ENCODE measurements at places on chromosomes 3 and 15.

DNA sequence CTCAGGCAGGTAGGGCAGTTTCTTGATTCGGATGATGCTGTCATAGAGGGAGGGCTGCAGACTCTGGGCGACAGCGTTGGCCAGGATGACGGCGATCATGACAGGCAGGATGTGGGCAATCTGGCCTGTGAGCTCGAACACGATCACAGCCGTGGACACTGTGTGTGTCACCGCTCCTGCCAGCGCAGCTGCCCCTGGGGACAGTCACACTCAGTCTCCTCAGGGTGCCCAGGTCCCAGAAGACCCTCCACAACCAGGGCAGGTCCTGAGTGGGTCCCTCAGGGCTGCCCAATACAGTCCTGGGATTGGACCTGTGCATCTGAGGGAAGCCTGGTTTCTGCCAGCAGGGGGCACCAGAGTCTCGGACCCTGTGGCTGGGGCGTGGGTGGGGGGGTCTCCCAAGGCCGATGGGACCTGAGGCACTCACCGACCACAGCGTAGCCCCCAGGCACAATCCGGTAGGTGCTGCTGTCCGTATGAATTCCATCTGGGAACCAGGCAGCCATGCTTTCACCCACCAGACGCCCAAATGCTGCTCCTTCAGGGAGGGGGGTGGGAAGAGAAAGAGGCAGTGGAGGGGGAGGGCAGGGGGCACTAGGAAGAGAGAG is 7.2 kb downstream of the CLCN2 start:
- peak; percentile 73 for DNase-seq

- DNase-seq, result no peak
These were observed 6.9 kb upstream of the SLC9A9 start for GRCh38 chr3:143855183-143855582.

GRCh38 chr3:144106970-144107369 is 135.3 kb downstream of the DIPK2A start:
- no peak for DNase-seq

GRCh38 chr15:66879531-66880368 is 177.7 kb downstream of the SMAD6 start:
- no peak for DNase-seq

DNA sequence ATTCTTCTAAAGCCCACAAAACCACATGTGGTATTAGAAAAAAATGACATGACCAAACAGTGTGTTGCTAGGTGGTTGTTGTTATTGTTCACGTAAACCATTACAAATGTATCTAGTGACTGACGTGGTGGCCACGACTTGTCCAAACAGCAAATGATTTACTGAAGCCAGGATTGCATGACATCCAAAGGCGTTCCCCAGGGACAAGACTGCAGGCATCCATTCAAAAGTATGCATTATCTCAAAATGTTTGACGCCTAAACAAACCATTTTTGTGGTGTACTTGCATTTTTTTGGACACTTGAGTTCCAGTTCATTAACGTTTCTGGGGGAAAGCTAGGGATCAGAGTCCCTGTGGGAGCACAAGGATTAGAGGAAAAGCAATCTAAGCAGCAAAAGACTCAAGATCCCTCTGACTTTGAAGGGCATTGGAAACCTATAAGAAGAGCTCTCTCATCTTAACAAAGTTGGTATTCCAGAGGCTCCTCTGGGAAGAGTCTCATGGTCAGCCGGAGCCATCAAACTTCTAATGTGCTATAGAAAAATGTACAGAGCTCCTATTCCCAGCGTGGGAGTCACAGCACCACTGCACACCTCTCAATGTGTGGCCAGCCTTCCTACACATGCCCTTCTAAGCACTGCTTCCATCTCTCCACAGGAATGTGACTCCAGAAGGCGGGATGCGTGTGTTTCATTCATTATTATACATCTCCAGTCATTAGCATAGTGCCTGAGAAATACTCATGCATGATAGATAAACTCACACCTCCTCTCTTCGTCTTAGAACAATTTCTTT is 62.9 kb downstream of the FBN1 start:
- no peak for DNase-seq

DNA sequence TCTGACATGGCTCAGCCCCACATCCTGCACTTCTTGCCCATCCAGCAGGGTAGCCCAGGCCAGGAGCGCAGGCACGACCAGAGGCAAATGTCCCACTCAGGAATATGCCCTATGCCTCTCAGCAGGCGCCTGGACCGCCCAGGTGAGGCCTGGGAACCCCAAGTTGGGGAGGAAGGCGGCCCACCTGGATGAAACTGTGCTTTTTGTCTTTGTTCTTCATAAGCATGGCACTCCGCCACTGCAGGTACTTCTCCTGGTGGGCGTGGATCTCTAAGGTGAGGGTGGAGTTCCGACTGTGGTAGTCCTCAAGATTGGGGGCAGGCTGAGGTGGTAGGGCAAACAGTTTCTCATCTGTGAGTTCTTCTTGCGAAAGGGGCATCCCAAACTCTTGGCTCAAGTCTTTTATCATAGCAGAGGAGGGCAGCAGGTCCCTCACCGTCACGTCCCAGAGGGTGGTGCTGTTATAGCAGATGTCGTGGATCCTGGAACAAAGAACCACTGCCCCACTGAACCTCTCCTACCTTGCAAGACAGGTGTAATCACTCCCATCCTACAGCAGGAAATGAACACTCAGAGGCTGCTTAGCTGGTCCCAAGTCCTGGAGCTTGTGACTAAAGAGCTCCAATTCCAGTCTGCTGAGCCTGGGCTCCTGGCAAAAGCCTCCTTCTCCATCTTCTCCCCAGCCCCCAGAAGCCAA is 53.2 kb downstream of the ACAD9 start:
- no peak for DNase-seq

DNA sequence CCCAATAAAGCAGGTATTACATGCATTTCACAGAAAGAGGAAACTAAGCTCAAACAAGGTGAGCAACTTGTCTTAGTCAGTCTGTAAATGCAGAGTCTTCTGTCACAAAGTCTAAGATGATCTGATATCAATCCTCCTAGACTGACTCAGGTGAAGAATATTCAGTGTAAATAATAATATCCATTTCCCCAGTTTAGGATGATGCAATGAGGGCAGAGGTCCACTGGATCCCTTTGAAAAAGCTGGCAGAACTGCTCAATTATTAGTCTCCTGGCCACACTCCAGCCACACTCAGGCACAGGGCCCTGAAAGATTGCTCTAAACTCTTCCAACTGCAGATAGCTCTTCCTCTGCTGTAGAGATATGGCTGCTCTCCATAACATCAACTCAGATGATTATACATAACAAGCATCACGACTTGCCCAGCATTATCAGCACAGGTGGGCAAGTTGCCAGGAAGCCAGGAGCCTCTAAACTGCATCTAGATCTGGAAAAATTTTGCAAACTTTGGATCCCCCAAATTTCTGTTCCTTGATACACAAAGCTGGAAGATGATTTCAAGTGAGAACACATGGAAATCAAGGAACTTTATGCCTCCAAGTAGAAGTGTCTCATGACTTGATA is 129.8 kb upstream of the CPNE4 start:
- no peak for DNase-seq

DNA sequence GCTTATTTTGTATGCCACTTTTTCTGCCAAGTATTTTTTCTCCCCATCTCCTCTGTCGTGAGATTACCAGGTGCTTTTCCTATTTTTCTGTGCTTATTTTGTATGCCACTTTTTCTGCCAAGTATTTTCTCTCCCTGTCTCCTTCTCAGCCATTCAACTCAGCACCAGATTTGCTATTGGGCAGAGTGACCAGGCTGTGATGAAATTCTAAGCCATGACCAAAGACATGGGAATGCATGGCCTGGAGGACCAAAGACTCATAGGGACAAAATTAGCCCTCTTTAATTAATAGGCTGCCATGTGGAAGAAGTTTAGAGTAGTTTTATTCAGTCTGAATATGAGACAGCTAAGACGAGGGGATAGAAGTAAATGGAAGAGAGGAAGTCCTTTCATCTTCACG is 257.4 kb downstream of the SQOR start:
- no peak for DNase-seq

DNA sequence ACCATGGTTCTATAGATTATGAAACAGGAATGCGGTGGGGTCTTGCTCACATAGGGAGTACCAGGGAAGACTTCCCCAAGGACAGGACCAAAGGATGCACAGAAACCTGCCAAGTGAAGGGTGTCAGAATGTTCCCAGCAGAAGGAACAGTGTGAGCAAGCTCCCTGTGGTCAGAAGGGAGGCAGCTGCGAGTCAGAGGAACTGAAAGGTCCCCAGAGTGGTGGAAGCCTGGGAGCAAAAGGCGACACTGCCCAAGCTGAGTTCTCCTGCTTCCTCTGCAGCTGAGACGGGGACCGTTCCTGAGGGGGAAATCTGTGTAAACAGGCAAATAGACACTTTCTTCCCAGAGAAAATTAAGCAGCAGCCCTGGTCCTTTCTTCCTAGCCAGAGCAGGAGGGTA is 14.2 kb upstream of the SLC6A6 start:
- no peak for DNase-seq

DNA sequence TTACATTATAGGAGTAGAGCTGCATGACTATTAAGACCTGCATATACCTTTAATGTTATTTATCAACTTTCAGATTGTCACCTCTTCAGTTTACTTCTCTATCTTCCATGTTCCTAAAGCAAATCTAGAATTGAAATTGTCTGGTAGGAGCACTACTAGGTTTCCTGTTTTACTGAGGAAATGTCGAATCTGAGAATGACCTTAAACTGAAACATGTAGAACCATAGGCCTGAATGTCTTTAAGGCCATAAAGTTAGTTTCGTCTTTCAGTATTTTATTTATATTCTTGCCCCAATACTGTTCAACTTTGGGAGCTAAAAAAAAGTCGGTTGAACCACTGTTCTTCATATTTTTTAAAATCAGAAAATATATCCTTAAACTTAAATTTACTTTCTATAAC is 92.7 kb downstream of the IL1RAP start:
- DNase-seq, result no peak

DNA sequence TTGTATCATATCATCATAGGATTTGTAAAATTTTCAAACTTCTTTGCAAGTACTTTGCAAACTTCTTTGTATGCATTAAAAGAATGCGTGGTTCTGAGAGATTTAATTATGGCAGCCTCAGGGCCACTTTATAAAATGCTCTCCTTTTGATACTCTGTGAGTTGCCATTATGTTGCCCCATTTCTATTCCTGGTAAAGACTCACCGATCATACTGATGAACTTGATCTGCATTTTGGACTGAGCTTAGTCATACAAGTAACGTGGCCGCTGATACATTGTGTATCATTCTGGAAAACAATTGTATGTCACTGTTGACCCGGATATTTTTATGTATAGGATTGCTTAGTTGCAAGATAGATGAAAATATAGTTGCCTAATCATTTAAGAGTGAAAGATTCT is 38.8 kb downstream of the AKAP13 start:
- no peak for DNase-seq

- no peak for DNase-seq
These were observed 17.5 kb downstream of the SLCO3A1 start for GRCh38 chr15:91870876-91871537.

- DNase-seq, result no peak
These were observed 68.2 kb downstream of the AAGAB start for GRCh38 chr15:67186226-67186649.

GRCh38 chr15:33022629-33023028 is 171.9 kb downstream of the FMN1 start:
- no peak for DNase-seq

DNA sequence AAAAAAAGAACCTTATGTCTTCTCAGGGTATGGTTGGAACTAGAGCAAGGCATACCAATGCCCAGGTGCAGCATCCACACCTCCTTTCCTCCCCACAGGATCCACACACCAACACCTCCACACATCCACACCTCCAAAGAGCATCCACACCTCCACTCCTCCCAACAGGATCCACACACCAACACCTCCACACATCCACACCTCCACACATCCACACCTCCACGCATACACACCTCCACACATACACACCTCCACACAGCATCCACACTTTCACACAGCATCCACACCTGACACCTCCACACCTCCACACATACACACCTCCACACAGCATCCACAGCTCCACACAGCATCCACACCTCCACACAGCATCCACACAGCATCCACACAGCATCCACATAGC is 5.3 kb downstream of the MESP1 start:
- DNase-seq, result no peak

- DNase-seq, result no peak
These were observed 199.4 kb downstream of the OCA2 start for GRCh38 chr15:27899583-27900285.

- no peak for DNase-seq
These were observed 278.7 kb downstream of the ERC2 start for GRCh38 chr3:56189536-56189935.

GRCh38 chr3:174325834-174326700 is 533.1 kb upstream of the NAALADL2 start:
- DNase-seq, result no peak

DNA sequence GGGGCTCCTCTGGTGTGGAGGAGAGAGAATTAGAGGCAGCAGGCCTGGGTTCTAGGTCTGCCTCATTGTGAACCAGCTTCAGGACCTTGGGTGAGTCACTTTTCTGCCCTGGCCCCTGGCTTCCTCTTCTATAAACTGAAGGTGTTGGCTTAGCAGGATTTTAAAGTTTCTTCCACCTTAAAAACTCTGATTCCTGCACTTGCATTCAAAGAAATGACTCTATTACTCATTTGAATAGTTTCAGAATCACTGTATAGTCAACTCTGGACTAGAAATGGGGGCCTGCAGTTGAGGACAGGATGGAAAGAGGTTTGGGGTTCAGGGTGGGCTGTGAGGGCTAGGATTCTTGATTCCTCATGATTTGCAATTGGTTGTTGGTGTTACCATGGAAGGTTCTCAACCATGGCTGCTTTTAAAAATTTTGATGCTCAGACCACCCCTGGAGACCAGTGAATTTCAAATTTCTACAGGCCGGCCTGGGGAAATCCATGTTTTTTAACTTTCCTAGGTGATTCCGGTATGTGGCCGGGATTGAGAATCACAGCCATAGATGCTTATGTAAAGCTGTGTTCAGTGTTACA is 19.9 kb downstream of the SMAD3 start:
- no peak for DNase-seq

- no peak for DNase-seq
These were observed 29.8 kb upstream of the CLRN1 start for GRCh38 chr3:151002003-151002981.

DNA sequence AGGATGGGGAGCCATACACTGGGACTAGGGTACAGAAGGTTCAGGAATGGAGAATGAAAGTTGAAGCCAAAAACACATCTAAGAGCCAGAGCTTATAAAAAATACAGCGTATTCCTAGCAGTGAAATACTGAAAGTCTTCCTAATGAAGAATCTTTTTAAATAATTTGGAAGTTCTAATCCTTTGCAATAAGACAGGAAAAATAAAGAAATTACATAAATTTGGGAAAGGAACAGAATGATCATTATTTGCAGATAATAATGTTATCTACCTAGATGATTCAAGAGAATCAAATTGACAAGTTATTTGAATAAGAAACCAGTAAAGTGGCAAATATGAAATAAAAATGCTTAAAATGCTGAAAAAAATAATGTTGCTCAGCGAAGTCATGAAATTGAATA is 32.3 kb upstream of the NR2F2 start:
- no peak for DNase-seq
